ENCODE measurements at places on chromosomes 13 and 19.

DNA sequence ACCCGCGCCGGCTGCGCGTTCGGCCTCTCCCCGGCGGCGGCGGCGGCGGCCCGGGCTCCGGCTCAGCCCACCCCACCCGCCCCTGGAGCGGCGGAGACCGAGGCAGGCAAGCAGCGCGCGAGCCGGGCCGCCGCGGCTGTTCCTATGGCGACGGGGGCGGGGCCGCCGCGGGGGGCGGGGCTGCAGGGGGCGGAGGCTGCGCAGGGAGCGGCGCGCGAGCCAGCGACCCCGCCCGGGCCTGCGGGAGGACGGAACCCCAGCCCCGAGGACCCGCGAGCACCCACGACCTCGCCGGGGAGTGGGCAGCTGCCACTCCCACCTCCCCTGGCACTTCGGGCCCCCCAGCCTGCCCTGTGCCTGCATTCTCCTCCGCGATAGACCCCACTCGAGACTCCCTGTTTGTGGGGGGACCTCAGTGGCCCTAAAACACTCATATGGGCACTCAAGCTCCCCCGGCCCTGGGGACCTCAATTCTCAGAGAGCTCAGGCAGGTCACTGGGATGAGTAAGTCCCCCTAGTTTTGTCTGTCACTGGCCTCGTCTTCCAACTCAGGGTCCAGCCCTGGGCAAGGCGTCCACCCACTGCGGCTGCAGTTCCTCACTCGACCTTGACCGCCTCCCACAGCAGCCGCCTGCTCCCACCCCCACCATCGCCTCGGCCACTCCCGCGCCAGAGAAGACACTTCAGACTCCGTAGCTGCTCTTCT lies at the start of gene CTXN1:
CTXN1 (minus strand) TSS at position 115 of the 706 bp plus-strand sequence. CDS start 597 bp downstream, outside the sequence.
- DNase-seq: no peak

- no peak for DNase-seq
These were observed 30.8 kb downstream of the PRR22 start for GRCh38 chr19:5753743-5754142.

GRCh38 chr13:66534561-66534960 lies 695.6 kb downstream of the PCDH9 start:
- DNase-seq: no peak

- DNase-seq: no peak
These were observed 496.8 kb upstream of the PCDH9 start for GRCh38 chr13:67726979-67727378.

DNA sequence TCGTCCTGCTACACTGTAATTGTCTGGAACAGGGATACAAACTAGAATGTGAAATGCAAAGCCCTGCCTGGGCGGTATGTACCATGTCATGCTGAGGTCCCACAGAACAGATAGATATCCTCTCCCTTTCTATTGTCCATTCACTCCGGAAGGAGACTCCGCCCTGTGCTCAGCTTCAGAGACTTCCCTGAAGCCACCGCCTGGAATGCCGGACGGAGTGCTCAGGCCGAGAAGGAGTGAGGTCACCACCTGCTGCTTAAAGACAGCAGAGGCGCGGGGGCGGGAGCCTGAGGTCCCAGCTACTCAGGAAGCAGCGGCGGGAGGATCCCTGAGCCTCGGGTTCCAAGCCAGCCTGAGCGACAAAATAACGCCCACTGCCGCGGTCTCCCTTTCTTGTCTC lies 890 bp upstream of the ZNF611 start:
- no peak for DNase-seq

- no peak for DNase-seq
These were observed 465.1 kb upstream of the SLC10A2 start for GRCh38 chr13:103531278-103531677.

- no peak for DNase-seq
These were observed 32.5 kb downstream of the LCP1 start for GRCh38 chr13:46149272-46150133.

GRCh38 chr13:77345150-77345780 lies 18.4 kb upstream of the MYCBP2 start:
- DNase-seq: no peak

- no peak for DNase-seq
These were observed 39.5 kb downstream of the SIAH3 start for GRCh38 chr13:45811891-45812694.

Measured in anterior cingulate cortex (tissue), 58 donors.